ENCODE measurements at places on chromosomes 16 and 17. TPM values are rescaled to one million over a fixed set of nuclear protein-coding genes. Genes with fewer than 3 reads are reported as not detected.

The JPH3 gene
- total RNA-seq: 0.13 TPM

The MPRIP gene
- 154 TPM for total RNA-seq

The TOB1 gene
- total RNA-seq: 8.0 TPM

The FOXL1 gene
- total RNA-seq: 4.2 TPM

The FBXW10 gene
- total RNA-seq: not detected

The SLC13A2 gene
- total RNA-seq: not detected

The AGRP gene
- total RNA-seq: not detected

The DOC2A gene
- 0.22 TPM for total RNA-seq

The ST6GALNAC1 gene
- not detected for total RNA-seq

The PHLPP2 gene
- 14.8 TPM for total RNA-seq
